ENCODE measurements at places on chromosomes 7 and 10.

GRCh38 chr7:50304129-50304910 lies at the start of gene IKZF1:
TSS of gene IKZF1 (plus strand) at chr7:50304716. CDS start at chr7:50319062, 14,346 bp downstream.
- peak; percentile 72 for DNase-seq

GRCh38 chr7:123184271-123184670 lies 15.5 kb downstream of the SLC13A1 start:
- no peak for DNase-seq

DNA sequence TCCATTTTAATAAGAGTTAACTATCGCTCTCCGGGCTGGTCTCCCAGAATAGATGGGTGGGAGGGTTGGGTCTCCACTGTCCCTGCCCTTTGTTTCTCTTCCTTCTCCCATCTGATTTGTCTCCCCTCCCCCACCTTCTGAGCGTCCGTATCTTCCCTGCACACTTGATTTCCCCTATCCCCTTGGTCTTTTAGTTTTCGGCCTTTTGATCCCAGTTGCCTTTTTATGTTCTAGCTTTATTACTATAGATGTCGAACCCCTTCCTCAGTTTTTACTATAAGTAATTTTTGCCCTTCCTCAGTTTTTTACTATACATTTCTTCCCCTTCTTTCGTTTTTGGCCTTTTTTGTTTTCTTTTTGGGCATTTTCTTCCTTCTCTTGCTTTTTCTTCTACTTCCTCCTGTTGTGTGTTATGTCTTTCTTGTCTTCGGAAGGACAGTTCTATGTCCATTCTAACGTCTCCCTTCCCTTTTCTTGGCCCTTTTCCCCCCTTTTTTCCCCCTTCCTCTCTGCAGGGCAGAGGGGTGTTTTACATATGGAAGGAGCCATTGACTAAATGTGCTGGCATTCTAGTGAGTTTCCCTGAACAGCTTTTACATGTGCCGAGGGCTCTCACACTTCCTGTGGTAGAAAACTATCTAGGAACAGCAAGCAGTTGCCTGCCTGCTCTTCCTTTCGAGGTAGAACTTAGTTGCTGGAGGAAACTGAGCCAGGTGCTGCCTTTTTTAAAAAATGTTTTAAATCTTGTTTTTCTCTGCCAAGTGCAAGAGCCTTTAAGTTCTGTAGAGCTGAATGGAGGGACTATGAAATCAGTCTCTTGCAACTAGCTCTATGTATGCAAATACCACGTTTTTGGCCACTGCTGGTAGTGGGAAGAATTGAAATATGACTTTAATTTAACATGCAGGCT lies 2.8 kb downstream of the TET1 start:
- DNase-seq: no peak

DNA sequence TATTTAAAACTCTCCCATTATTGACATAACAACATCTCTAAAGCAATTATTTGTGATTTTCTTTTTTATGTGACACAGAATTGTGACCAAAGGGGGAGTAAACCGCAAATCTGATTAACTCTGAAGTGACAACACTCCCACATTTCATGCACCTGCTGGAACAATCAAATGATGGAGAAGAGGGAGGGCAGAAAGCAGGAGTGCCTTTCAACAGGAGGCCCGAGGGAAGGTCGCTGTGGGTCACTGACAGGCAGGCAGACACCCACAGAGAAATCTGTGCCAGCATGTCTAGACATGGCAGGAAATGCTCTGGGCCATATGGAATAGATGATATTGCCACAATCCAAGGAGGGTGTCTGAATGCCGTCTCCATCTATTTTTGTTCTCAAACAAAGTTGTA lies 247.3 kb downstream of the DOCK4 start:
- no peak for DNase-seq

DNA sequence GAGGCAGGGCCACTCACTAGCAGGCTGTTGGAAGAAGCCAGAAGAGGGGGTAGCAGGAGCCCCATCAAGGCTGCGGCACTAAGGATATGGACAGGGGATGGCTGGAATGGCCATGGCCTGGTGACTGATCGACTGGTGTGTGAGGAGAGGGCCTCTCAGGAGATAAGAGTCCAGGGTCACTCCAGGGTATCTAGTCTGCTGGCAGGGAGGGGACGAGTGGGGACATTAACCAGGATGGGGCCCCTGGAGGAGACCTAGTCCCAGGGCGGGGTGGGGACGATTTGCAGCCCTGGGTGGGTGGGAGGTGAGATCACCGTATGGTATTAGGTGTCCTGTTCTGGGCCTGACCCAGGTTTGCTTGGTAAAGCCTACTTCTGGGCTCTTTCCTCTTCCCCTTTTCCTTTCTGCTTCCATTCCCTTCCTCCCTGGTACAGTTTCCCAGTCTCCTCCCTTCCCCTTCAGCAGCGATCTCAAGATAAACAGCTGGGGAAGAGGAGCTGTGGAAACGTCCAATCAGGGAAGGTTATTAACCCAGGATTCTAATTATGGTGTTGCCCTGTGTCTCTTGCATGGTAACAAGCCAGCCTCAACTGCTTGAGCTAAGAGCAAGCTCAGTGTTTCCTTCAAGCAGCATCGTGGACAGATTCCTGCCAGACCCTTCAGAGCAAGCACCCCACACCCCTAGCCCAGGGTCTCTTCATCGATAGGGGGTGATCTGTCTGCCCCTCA lies 233.2 kb downstream of the RPS24 start:
- DNase-seq: no peak

DNA sequence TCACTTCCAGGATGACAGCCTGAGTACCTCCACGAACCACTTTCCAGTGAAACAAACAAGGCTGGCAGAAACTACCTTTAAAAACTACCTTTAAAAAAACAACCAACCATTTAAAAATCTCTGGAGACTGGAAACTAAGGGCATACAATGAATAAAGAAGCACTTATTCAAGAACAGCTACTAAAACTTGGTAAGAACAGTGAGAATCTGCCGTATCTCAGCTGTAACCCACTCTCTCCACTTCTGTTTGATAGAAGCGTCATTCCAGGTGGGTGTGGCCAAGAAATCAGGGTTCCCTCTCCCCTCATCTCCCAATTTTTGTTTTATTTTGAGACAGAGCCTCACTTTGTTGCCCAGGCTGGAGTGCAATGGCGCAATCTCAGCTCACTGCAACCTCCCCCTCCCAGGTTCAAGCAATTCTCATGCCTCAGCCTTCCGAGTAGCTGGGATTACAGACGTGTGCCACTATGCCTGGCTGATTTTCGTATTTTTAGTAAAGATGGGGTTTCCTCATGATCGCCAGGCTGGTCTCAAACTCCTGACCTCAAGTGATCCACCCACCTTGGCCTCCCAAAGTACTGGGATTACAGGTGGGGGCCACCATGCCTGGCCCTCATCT lies 158.8 kb upstream of the CHST15 start:
- no peak for DNase-seq

DNA sequence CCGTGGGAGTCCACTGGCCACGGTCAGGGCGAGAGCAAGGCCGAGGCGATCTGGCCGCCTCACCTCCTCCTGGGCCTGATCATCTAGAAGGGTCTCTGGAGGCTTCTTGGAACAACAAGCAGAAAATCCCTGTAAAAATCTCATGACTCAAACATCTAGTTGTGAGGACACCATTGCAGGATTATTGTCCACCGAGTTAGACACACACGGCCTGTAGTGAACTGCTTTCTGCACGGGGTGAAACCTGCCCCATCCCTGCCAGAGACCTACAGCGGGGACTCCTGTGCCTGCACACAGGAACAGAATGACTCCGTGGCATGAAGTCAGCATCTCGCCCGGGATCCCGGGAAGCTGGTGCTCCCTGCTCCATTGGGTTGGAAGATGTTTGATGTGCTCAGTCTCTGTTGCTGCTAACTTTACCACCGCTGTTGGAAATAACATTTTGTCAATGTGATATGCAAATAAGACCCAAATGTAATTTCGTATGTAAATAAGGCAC lies 267.0 kb upstream of the TCERG1L start:
- DNase-seq: no peak

DNA sequence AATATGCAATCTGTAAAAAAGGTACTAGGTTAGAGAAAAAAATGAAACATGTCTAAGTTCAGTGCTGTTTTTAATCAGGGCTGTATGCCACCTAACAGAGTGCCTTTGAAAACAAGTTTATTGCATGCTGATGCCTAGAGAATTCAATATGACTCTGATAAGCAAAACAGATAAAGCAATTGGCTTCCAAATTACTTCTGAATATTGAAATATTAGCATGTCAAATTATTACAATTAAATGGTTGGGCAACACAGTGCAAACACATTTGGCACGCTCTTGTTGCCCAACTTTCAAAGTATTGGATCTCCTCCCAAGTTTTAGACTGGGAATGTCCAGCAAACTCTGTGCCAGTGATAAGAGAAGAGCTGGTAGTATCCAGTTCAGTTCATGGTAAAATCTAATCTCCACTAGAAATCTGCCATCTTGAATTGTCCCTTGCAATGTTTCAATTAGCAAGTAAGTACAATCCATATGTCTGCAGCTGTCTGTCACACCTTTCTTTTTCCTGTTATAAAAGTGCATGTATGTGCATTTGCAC lies 65.2 kb upstream of the FAM133B start:
- DNase-seq: no peak

- no peak for DNase-seq
These were observed 160.0 kb upstream of the ANK3 start for GRCh38 chr10:60549686-60550085.

Measured in liver (tissue), 10 donors.